NCI-H1436 (cell line): ENCODE measurements at places on chromosomes 6 and 20.

DNA sequence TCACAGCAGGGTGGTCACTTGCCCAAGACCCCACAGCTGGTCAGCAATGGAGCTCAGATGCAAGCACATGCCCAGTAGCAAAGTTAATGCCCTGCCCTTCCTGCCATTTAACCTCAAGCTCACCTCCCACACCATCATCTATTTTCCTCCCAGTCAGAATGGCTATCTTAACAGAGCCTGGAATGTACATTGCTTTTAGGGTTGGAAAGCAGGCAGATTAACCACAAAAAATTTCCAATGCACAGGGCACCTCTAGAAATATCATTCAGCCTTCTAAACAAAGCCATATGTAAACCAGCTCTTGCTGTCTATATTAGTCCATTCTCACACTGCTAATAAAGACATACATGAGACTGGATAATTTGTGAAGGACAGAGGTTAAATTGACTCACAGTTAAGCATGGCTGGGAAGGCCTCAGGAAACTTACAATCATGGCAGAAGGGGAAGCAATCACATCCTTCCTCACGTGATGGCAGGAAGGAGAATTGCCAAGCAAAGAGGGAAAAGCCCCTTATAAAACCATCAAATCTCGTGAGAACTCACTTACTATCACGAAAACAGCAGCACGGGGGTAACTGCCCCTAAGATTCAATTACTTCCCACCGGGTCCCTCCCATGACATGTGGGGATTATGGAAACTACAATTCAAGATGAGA is 106.9 kb downstream of the FYN start:
- no peak for DNase-seq

GRCh38 chr6:13528777-13529343 is 41.5 kb upstream of the GFOD1 start:
- no peak for DNase-seq

DNA sequence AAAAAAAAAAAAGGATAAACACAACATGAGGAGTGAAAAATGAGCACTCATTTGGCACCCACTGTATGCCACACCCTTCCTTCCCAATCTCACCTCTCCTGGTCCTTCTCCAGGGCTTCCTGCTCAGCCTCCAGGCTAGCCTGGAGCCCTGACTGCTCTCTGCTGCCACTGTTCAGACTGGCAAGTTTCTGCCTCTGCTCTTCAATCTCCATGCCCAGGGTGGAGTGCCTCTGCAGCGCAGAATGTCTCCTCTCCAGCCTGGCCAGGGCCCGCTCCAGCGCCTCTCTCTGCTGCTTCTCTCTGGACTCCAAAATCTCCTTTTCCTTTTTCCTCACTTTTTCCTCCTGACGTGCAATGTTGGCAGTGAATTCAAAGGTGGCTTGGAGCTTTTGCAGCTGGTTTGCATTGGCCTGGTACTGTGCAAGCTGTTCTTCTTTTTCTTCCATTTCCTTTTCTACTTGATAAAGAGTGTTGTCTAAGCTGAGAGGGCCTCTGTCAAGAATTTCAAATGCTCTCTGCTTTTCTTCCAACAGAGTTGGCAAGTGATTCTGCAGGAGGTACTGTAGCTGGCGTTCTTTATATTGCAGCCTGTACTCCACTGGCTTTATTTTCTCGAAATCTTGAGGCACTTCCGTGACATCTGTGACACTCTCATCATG is 194.4 kb downstream of the KIF16B start:
- no peak for DNase-seq

- DNase-seq: no peak
These were observed 98.9 kb downstream of the ATG5 start for GRCh38 chr6:106226676-106227075.

GRCh38 chr20:44065401-44066340 is 121.3 kb downstream of the JPH2 start:
- no peak for DNase-seq

DNA sequence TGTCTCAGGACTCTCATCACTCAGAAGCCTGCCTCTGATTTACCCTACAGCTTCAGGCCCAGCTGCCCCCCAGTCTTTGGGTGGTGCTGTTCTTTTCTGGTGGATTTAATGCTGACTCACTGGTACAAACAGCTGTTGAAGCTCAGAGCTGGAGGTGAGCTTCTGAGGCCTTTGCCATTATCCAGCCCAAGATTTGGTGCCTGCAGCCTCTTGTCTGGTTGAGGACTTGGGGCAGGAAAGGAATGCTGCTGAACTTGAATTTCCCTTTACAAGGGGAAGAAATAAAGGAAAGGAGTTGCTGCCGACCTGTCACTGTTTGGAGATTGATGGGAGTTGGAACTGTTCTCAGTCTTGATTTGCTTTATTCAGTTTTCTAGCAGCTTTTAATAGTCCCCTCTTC is 19.8 kb downstream of the ABCF1 start:
- no peak for DNase-seq

DNA sequence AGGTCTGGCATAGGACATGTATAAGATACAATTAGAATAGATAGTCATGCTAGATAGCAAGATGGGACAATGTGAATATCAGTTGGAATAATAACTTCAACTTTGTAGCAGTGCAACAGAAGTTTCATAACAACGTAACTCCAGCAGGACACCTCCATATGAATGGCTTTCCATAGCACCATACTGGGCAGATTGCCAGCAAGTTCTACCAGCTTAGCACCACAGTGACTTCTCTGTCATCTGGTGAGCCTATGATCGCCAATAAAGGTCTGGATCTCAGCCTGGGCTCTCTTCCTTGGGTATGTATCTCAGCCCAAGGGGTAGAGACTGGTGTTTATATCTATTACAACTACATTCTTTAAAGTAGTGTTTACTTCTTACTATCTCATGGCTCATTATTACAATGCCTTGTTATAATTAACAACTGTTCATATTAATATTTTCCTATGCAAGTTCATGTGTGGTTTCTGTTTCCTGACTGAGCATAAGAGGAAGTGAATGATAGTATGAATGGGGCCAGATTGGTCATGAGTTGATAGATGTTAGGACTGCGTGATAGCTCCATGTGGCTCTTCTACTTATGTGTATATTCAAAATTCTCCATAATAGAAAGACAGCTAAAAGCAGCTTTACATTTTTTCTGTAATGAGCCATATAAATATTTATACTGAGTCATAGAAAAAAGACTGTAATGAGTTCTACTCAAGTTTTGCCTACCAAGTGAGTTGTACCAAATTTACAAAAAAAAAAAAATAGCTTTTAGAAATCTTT is 22.9 kb downstream of the HTR1B start:
- no peak for DNase-seq

GRCh38 chr20:58008866-58009265 is 219.6 kb downstream of the ANKRD60 start:
- DNase-seq: no peak

- DNase-seq: no peak
These were observed 3.1 kb downstream of the DSP start for GRCh38 chr6:7544597-7544996.

- no peak for DNase-seq
These were observed 206.4 kb upstream of the CITED2 start for GRCh38 chr6:139580592-139581484.

DNA sequence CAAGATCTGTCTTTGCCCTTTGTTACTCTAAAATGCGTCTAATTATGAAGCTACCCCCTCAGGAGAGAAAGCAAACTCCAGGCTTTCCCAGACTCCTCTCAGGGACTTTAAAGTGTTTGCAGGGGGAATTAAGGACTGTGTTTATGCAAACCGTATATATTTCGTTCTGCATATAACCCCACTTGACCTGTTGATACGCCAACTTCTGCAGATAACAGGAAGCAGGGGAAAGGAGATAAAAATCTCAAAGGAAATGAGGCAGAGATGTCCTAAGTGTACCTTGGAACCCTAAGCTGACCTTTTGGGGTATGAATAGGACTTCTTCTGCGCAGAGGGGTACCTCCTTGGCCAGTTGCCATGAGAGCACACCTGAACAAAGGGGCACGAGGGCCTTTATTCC is 8.1 kb downstream of the SYCP2L start:
- no peak for DNase-seq

- no peak for DNase-seq
These were observed 808.3 kb downstream of the TFAP2A start for GRCh38 chr6:9606435-9607134.

DNA sequence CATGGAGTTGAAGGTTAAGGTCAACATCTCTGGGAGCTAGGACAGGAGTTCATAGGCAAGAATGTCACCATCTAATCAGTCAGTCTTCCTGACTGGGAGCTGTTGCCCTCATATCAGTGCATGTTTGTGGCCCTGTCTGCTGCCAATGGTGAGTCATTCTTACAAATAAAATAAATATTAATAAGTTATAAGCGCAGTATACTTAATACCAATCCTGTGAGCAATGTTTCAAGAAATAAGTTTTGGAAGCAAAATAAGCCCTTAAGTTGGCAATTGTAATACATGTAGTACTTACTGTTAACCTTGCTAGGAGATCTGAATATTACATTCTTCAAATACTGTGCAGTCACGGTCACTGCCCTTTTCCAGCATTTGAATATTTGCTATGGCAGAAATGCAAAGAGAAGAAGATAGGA is 20.2 kb upstream of the MDGA1 start:
- DNase-seq: no peak

GRCh38 chr20:50804437-50805348 is 9.8 kb downstream of the BCAS4 start:
- DNase-seq: no peak

GRCh38 chr20:19539191-19539590 is 218.9 kb upstream of the RIN2 start:
- no peak for DNase-seq
